ENCODE measurements at places on chromosomes 12 and 14. TPM values are rescaled to one million over a fixed set of nuclear protein-coding genes. Genes with fewer than 3 reads are reported as not detected.

The CARMIL3 gene
- 1.2 TPM for total RNA-seq

The RHEBL1 gene
- 3.9 TPM for total RNA-seq

The MRPL42 gene
- total RNA-seq: 82.8 TPM

The VASH1 gene
- 17.3 TPM for total RNA-seq

The DPF3 gene
- total RNA-seq: 4.6 TPM

The ANKS1B gene
- 65.5 TPM for total RNA-seq

The ADGRD1 gene
- total RNA-seq: 4.1 TPM

The PAPOLA gene
- 105 TPM for total RNA-seq

The YBX3 gene
- 121 TPM for total RNA-seq

The DNAH10 gene
- total RNA-seq: 0.72 TPM

The CLEC7A gene
- 26.0 TPM for total RNA-seq

The SLC16A7 gene
- 41.2 TPM for total RNA-seq

The TMEM229B gene
- 1.9 TPM for total RNA-seq

The LMNTD1 gene
- total RNA-seq: not detected

The TAS2R19 gene
- total RNA-seq: 21.9 TPM

The VAMP1 gene
- 1.2 TPM for total RNA-seq

The IL22 gene
- total RNA-seq: 16.4 TPM

The TPPP2 gene
- total RNA-seq: not detected

The SIX6 gene
- 1.2 TPM for total RNA-seq

The SERPINA12 gene
- total RNA-seq: not detected

The TESPA1 gene
- 2.2 TPM for total RNA-seq

The DENND5B gene
- total RNA-seq: 26.2 TPM

The UNC79 gene
- 2.4 TPM for total RNA-seq

The HOXC12 gene
- not detected for total RNA-seq

The PROX2 gene
- total RNA-seq: 0.72 TPM

The KIF26A gene
- 11.8 TPM for total RNA-seq

The ARHGAP9 gene
- 6.7 TPM for total RNA-seq

The CCDC88C gene
- 8.4 TPM for total RNA-seq

The RIPK3 gene
- 5.3 TPM for total RNA-seq

The MYRFL gene
- total RNA-seq: 0.48 TPM

The AMIGO2 gene
- 56.6 TPM for total RNA-seq

The RAB2B gene
- 39.2 TPM for total RNA-seq

The CCND2 gene
- 562 TPM for total RNA-seq

The CLEC6A gene
- 3.9 TPM for total RNA-seq

The EVL gene
- 46.5 TPM for total RNA-seq

The EPYC gene
- total RNA-seq: 2.2 TPM

The TRPV4 gene
- 0.48 TPM for total RNA-seq

The C1R gene
- 141 TPM for total RNA-seq

The MYO1H gene
- total RNA-seq: 9.6 TPM

The DHRS7 gene
- total RNA-seq: 75.8 TPM

The CIROP gene
- total RNA-seq: 0.72 TPM

The GPR65 gene
- 2.4 TPM for total RNA-seq

The ENDOU gene
- 2.9 TPM for total RNA-seq

The GLI1 gene
- total RNA-seq: 3.6 TPM

The RNASE1 gene
- 227 TPM for total RNA-seq

The KRT79 gene
- not detected for total RNA-seq

The PTGDR gene
- total RNA-seq: 3.9 TPM

The SLCO1B3 gene
- 0.24 TPM for total RNA-seq

The HOXC4 gene
- 3.4 TPM for total RNA-seq

The CLEC9A gene
- 36.4 TPM for total RNA-seq
